ENCODE measurements at places on chromosomes 3 and 15.

GRCh38 chr3:61790411-61790810 is 229.0 kb downstream of the PTPRG start:
- DNase-seq, result no peak

- DNase-seq, result no peak
Observed at GRCh38 chr15:70099967-70100473, 2.3 kb upstream of the TLE3 start.

DNA sequence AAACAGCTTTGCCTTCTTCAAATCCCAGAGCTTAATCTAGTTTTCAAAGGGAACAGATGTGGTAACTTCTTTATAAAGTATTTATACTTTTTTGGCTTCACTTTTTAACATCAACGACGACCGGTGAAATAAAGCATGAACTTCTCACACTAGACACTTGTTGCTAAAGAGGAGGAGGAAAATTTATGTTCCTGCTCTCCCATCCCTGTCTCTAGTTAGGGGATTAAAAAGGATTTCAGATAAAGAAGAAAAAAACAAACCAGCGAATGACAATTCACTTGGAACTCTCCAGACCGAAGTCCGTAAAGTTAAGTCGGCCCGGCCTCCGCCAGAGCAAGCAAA is 672 bp downstream of the NEDD4 start:
- peak; percentile 36 for DNase-seq

DNA sequence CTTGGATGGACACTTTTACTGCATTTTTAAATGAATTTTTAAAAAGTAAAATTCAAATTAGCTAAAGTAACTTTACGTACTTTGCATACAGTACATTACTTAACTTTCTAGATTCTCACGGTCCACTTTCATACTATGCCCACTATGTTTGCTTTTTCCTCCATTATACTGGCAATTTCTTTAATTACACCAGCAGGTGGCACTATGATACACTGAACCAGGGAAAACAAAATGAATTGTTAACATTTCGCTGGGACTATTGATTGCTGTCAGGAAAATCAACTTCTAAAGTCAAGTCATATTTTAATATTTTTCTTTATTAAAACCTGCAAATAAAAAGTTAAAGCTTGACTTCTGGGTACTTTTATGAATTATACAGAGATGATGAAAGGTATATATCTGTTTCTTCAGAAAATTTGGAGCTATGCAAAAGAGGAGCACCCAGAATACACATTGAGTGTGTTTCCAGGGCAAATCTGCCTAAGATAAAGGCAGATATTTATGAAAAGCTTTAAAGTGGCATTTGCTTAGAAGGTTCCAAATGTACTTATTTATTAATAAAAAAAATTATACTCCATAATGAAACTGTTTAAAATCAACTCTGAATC is 21.8 kb upstream of the POU1F1 start:
- no peak for DNase-seq

GRCh38 chr3:136105044-136105443 is 91.1 kb downstream of the MSL2 start:
- no peak for DNase-seq

GRCh38 chr3:195032106-195032759 is 238.7 kb downstream of the XXYLT1 start:
- no peak for DNase-seq

GRCh38 chr15:67023517-67024313 is 41.7 kb upstream of the SMAD3 start:
- no peak for DNase-seq
